ENCODE measurements at places on chromosomes 5 and 9. TPM values are rescaled to one million over a fixed set of nuclear protein-coding genes. Genes with fewer than 3 reads are reported as not detected.

GRCh38 chr9:7536310-7536939 is 263.2 kb downstream of the DMAC1 start:
- DNase-seq = peak; percentile 89

DNA sequence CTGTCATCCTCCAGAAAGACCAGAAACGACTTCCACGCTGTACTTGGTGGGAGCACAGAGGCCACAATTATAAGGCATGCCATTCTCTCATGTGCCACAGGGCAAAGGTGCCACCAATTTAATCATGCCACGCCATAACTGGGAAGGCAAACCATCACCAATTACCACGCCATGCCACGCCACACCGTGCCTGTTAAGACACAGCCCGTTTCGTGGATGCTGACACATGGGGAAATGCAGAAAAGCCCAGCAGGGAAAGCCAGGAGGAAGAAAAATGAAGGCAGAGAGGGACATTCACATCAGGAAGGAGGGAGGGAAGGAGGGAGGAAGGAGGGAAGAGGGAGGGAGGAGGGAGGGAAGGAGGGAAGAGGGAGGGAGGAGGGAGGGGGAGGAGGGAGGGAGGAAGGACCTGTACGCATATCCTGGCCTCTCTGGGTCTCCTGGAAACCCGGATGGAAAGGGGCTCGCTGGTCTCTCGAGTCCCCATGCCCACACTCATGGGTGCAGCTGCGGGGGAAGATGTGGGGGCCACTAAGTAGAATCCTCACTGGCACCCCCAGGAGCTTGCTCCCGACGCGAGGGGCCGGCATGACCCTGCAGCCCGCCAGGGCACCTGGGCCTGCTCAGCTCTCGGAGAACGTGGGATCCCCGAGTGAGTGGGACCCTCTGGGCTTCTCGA is 61.7 kb upstream of the UBAC1 start:
- peak; percentile 33 for DNase-seq

Gene HMCN2
- 3.9 TPM for total RNA-seq

Gene LRRC70
- 0.50 TPM for total RNA-seq

GRCh38 chr5:72441862-72442540 is 65.2 kb downstream of the ZNF366 start:
- no peak for DNase-seq

DNA sequence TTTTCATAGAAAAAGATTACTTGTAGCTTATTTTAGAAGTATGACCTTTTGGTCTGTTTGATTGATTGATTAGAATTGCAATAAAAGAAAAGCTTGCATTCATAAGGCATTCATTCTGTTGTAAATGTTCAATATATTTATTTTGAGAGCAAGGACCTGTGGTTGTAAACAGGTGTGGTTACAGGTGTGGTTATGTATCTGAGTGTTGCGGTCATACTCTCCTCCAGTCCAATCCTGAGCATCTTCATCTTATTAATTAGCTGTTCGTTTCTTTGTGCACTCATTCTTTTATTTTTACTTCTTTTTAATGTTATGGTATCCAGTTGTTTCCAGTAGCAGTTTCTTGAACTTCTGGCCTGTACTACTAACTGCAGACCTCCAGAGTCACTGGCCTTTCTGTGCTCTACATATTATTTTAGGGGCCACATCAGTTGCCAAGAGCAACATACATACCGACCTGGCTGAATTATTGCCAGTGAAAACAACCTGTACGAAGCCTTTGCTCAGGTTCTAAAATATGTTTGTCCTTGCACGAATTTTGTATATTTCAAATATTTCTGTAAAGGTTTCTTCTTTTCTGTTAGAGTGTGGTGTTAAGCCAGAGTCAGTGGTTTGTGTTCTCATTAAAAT is 128.7 kb downstream of the CDC42SE2 start:
- no peak for DNase-seq

Gene C5orf52
- total RNA-seq = not detected

Gene SHISAL2B
- 143 TPM for total RNA-seq

GRCh38 chr5:150948539-150948938 is 43.8 kb upstream of the ZNF300 start:
- no peak for DNase-seq

Gene GHR
- total RNA-seq = 1.2 TPM

- DNase-seq = no peak
Measured at GRCh38 chr5:57855831-57856230, 373.2 kb upstream of the ACTBL2 start.

Gene LHX3
- not detected for total RNA-seq

- peak; percentile 76 for DNase-seq
Measured at GRCh38 chr5:133193794-133194193, 142.0 kb downstream of the HSPA4 start.

Gene SOHLH1
- total RNA-seq = not detected

Gene DROSHA
- total RNA-seq = 92.5 TPM

DNA sequence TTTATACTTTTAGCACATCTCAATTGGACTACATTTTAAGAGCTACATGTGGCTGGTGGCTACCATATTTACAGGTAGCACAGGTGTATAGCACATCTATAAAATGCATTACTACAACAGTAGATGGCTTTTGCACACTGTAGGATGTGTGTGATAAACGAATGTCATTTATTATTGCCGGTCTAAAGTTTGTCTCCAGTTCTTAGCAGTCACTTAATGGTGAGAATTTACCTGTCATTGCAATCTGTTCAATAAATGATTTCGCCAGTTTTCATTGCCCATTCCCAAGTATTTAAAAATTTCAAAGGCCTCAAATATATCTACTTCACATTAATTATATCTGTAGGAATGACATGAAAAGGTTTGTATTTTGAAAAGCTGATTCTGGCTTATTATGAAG is 15.9 kb downstream of the SCAMP1 start:
- no peak for DNase-seq

Gene OR1L1
- total RNA-seq = not detected

GRCh38 chr5:8135742-8136141 is 266.8 kb downstream of the MTRR start:
- no peak for DNase-seq

DNA sequence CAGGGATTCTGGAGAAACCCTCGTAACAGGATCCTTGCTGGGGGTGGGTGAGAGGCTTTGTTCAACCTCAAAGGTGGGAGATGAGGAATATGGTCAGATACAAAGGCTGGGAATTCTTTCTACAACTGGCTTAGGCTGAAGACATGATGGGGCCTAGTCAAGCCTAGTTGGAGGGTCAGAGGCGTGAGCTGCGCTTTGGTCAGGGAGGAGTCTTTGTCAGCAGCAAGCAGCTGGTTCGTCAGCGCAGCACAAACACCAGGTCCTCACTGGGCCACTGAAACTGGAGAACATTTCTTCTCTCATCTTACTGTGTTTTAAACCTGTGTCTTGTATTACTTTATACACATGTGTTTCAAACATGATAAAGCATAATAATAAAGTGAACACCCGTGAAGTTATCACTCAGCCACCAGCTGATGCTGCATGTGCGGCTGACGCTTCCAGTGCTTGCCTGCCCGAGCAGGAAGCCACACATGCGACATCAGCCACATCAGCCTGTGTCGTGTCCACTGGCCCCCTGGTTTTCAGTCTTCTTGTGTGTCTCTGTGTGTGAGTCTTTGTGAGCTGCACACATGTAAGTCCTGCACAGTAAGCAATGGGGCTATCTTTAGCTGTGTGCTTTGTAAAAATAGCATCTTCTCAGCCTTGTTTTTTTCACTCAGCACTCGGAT is 81.5 kb downstream of the WNK2 start:
- DNase-seq = no peak

Gene ZNF300
- total RNA-seq = 9.7 TPM

DNA sequence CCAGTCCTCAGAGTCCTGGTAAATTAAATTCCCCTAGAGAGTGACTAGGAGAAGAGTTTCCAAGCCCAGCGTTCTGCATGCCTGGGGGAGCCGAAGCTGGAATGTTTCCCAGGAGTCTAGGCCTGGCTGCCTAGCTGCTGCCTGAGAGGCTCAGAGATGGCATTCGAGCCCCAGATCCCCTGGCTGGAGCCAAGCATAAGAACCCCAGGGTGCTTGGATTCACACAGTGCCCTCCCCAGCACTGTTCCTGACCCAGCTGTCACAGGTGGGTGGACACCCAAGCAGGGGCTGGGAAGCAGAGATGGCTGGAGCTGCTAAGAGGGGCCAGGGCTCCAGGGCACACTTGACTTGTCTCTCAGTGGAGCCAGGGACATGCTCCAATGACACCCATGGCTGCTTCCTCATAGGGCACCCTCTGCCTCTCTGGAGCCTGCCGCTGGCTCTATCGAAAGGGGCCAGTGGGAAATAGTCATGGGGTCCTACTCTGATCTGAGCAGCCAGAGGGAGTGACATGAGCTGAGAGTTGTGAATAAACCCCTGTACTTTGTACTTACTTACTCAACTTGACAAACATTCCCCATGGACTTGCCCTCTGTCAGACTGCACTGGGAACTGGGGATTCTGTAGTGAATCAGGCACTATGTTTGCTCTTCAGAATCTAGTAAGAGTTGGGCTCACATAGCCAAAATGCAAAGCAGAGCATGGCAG is 62.6 kb upstream of the XPA start:
- no peak for DNase-seq

GRCh38 chr9:117355542-117355941 is 59.3 kb downstream of the ASTN2 start:
- no peak for DNase-seq

Gene PCDHGB7
- total RNA-seq = 19.3 TPM

DNA sequence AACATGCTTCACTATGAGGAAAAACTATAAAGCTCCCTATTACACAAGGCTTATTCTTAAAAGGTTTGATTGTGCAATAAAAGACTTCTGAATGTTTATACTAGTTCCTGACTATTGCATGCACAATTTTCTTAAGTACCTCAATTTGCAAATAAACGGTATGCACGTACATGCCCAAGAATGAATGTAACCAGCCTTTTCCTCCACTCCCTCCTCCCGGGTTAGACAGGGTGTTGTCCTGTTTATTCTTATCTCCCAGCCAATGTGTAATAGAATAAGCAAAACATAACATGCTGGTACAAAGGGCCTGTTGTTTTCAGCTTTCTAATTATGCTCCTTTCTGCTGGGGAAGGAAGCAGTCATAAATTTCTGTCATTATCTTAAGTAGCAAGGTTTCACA is 79.1 kb downstream of the AOPEP start:
- DNase-seq = no peak

Gene C1QTNF3
- 6.3 TPM for total RNA-seq

DNA sequence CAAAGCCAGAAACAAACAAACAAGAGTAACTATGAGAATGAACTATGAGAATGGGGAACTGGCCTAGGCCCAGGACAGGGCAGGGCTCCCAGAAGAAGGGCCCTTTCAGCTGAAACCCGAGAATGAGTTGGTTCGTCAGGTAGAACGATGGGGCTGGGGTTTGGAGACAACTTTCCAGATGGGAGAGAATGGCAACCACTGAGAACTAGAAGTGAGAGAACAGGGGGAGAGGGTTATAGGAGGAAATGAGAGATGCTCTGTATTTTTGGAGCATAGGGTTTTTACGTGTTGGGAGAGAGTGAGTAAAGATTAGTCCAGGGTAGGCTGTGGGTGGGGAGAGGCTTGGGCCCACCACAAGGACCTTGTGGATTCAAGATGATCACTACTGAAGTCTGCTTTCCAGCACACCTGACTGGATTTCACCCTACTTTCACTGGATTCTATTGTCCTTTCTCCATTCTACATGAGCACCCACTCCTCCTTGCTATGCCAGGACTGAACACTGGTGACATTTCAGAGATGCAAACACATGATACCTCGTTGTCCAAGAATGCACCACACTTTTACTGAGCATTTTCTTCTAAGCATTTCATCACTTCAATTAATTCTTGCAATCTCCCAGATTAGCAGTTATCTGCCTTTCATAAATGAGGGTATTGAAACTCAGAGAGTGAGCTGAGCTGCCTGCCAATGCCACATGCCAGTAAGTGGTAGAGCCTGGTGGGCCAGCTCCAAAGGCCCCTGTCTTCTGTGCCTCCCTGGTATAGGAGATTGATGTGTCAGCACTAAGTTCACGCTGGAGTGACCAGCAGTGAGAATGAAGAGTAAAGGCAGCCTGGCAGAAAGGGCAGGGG is 3.2 kb upstream of the TMEM268 start:
- no peak for DNase-seq

DNA sequence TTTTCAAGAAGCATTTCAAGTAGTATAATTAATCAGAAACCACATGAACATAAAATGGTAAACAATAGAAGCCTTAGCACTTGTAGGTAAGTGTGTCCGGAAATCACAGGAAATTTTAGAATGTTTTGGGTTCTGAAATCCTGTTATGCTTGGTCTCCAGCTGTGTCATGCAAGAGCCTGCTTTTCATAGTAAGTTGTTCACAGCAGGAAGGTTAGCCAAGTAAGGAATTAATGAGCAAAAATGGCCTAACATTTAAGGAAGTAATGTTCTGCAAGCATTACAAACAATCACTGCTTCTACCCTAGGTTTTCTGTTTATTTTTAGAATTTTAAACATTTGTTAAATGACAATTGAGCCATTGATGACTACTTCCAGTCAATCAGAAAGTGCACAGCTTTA is 669.5 kb downstream of the SLCO4C1 start:
- no peak for DNase-seq

- peak; percentile 96 for DNase-seq
Measured at GRCh38 chr9:124861342-124862229, at the start of the genes ARPC5L and RPL35. Gene ARPC5L (plus strand): TSS chr9:124862130. CDS start chr9:124869291, 7,161 bp downstream. Gene RPL35 (minus strand): TSS chr9:124861957. CDS start chr9:124861912, 45 bp downstream.

Gene ECSCR
- not detected for total RNA-seq

Gene ZNF354C
- 4.8 TPM for total RNA-seq

Gene MAMDC4
- total RNA-seq = 6.8 TPM

- DNase-seq = no peak
Measured at GRCh38 chr5:52728224-52728623, 59.5 kb upstream of the ITGA1 start.

DNA sequence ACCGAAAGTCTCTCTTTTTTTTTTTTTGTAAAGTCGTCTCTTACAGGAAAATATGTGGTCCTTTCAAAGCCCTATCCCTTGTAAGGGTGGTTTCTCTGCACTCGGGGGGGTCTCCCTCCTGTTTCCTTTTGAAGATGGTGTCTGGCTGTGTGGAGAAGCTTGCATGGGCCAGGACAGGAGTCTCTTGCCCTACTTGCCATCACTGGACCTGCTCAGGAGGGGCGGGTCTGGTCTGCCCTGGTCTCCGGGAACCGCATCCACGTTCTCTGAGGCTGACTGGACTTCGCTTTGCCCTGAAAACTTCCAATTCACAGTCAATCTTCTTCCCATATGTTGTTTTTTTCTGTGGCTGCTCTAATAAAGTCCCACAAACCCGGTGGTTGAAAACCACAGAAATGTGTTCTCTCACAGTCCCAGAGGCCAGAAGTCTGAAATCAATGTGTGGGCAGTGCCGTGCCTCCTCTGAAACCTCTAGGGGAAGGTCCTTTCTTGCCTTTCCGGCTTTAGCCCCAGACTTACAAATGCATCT is 92.9 kb upstream of the IER5L start:
- peak; percentile 34 for DNase-seq

DNA sequence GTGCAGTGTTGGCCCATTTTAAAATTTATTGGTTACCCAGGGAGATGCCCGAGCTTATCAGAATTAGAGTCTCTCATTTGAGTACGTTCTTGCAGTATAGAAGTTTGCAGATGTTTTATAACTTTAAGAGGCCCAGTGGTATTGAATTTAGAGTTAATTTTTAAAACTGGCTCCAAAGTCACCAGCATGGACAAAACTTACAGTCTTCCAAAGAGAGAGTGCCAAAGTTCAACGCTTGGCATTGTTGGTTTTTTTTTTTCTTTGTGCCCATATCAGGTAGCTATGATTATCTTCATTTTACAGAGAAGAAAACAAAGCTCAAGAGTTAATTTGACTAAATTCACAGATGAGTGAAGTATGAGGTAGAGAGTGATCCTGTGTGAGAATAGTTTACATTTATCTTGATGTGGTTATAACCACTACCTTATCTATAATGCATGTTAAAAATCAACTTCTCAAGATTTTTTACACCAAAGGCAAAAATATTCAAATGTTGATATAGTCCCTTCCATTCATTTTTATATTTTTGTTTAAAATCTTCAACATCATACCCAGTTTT is 273.7 kb upstream of the DMRT1 start:
- DNase-seq = no peak

Gene SLC6A19
- 0.09 TPM for total RNA-seq

GRCh38 chr9:36136272-36136893 is at the start of gene GLIPR2:
Gene GLIPR2 (plus strand): TSS chr9:36136733. CDS start chr9:36136779, 46 bp downstream.
- DNase-seq = peak; percentile 84
